ENCODE measurements at places on chromosomes 3 and 15.

DNA sequence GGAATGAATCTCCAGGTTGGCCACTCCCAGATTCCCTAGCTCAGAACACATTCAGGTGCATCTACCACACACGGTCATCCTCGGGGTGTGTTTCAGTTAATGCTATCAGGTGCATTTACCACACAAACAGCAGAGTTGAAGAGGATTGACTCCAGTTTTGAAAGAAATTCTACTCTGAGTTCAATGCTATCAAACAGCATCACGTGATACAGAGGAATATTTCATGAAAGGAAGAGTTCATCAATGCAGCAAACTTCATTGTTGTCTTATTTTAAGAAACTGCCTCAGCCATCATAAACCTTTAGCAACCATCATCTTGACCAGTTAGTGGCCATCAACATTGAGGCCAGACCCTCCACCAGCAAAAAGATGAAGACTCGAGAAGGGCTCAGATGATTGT, 22.6 kb upstream of the LRRN1 start:
- no peak for DNase-seq

GRCh38 chr15:79299126-79299840, 11.6 kb upstream of the TMED3 start:
- no peak for DNase-seq

DNA sequence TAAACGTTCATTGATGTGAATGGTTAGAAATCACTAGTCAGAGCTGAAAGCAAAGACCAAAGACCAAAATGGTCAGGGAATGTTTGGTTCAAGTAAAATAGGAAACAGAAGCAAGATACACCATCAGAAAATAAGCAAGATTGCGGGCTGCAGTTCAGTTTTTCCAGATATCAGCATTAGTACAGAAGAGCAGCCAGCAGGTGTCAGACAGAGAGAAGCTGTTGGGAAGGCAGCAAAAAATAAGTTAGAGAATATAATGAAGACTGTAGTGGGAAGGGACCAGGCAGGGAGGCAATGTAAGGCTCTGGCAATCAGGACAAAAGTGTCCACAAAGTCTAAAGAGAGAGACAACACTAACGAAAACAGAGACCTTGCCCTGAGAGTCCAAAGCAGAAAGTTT, 639.4 kb upstream of the NAALADL2 start:
- DNase-seq = no peak

GRCh38 chr3:185959609-185960521, 22.1 kb upstream of the TRA2B start:
- DNase-seq = no peak

DNA sequence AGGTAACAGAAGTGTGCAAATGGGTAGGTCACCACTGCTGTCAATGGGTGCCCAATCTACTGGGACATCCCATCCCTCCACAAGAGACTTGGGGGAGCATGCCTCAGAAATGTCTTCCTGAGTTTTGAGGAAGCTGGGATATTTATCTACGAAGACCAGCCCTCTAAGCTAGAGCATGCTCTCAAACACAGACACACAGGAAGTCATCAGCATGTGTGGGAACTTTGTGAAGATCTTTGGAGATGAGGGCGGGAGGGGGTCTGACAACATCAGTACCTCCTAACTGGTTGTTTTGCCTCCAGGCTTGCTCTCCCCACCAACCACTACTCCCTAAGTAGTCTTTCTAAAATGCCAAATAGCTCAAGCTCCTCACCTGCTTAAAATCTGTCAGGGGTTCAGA, 3.5 kb upstream of the MEF2A start:
- DNase-seq = no peak

DNA sequence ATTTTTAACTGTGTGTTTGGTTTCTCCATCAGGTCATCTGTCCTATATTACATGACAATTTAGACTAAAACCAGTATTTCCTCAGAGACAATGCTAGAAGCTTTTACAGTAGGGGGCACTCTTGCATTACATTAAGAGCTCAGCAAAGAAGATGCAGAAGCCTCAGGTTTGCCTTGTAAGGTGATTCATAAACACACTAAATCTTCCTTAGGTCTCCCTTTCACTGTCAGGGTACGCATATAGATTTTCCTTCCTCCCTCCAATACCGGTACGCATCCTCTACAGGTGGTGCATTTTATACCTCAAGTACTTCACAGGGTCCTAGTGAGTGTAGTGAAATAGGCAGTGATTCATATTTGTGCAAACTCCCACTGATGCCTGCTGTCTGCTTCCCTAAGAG, 46.5 kb downstream of the CD86 start:
- no peak for DNase-seq

DNA sequence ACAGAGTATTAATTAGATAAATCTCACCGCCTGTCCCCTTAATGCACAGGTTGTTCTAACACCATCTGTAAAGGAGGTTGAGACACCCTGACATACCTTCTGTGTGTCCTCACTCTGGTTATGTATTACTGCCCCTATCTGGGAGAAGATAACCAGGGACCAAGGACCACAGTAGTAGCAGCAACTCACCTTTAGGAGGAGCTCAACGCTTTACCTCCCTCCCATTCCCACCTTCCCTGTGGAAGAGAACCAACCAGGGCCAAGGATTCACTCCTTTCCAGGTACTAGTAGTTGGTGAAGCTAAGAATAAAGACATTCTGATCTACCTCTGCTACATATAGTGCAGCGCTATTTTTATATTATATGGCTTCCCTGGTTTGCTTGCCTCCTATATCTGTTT, 232.6 kb downstream of the MEX3B start:
- DNase-seq = no peak

- DNase-seq = no peak
Measured at GRCh38 chr3:39379778-39380155, 3.4 kb upstream of the SLC25A38 start.

- DNase-seq = no peak
Measured at GRCh38 chr3:46489875-46490274, 7.9 kb upstream of the RTP3 start.

GRCh38 chr3:184806567-184807271, 5.2 kb upstream of the VPS8 start:
- DNase-seq = no peak

- DNase-seq = no peak
Measured at GRCh38 chr3:172150913-172151650, 111.7 kb downstream of the FNDC3B start.

- no peak for DNase-seq
Measured at GRCh38 chr15:70853973-70854665, at the start of gene LARP6. Gene LARP6, minus strand, starts transcription at chr15:70854157. Its CDS starts 69 bp downstream, at chr15:70854088.

DNA sequence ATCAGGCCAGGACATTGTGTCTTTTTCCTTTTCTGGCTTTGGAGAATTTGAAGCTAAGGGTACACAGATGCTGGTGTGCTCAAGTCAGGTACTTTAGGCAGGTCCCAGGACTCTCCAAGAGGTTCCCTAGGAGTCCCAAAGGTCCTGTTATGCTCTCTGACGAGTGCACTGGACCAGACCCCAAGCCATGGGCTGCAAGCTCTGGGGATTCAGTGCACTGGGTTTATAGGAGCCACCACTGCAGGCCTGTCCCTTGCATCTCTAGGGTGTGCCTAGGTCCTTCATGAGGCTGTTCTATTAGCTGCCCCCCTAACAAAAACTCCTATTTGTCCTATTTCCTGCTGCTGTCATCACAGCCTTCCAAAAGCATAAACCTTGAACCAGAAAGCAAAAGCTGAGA, 31.9 kb upstream of the BFSP2 start:
- DNase-seq = no peak

GRCh38 chr15:68812069-68812468, 8.6 kb downstream of the ANP32A start:
- no peak for DNase-seq

DNA sequence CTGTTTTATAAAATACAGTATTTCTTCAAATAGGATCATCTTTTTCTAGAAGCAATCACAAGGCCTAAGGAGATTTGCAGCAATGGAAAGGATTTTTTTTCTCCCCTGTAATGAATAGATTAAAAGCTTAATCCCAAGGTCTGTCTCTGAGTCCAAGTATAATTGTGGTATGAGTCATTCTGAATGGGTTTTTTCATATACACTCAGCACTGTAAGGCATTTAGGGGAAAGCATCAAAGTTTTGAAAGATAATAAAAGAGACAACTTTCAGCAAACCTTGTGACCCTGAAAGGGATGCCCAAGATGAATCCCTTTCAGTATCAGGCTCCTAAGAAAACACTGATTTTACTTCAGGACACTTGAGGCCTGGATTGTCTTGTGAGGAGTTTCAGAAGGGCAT, 23.3 kb upstream of the LARS2 start:
- no peak for DNase-seq

- DNase-seq = no peak
Measured at GRCh38 chr3:123475786-123476185, 26.9 kb upstream of the ADCY5 start.

DNA sequence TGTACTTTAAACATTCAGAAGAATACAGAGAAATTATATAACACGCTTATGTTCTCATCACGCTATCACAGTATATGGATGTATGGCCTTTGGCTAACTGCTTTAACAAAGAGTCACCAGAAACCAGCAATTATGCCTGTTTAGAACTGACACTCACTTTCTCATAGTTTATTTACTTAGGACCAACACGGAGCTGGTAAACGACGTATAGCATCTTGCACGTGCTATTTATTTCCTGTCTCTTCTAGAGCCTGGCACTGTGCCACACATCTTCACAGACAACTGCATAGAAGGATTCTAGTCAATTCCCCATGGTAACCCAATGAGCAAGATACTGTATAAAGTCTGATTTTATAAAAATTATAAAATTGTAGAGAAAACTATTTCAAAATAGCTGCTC, 43.6 kb downstream of the TBC1D2B start:
- DNase-seq = peak; percentile 14

DNA sequence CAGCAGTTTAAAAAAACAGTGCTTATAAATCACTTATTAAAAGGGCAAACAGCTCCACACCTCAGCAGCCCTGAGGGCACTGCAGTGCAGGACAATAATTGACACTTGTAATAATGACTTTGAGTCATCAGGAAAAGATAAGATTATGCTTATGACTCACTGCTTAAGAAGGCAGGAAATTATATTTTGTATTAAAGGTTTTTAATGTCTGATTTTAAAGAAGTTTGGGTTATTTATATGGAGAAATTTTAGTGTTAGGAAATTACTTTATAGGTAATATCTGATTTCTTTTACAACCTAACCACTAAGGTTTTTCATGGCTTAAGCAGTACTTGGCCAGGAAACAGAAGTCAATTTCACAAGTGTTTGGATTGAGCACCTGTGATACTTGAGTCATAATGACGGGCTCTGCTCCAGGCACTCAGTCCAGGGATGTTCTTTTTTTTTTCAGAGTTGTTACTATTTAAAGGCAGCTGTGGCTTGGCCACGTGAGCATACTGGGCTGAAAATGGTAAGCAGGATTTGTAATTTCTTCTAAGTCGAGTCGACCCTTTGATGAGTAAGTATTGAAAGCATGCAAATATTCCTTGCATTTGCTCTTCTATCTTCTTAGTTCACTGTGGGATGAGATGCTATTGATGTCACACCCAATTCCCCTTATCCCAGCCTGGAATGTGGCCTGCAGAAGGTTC, 21.6 kb upstream of the SLC6A20 start:
- DNase-seq = no peak

DNA sequence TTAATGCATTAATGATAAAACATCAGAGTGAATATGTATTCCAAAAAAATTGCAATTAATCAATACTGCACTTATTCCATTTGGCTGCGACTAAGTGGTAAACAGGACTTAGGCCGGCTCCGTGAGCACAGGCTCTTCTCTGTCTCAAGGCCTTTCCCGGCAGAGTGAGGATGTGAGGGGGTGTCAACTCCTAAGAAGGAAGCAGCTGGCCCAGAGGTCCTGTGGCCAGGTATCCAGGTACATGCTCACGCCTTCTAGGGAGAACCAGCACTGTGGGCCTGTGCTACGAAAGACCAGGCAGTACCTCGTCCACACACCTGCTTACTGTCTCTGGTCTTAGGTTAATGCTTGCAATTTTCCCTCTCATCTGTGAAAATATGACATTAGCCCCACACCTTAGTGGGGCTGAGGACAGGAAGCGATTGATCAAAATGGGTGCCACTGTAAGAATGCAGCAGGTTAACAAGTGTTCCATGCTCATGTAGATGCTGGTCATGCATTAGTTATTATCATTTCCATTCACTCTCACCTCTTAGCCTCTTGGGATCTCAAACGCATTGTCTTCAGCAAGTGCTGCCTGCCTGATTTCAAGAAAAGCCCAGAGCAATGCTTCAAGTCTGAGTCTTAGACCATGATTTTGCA, 175.3 kb downstream of the ABHD5 start:
- no peak for DNase-seq

- DNase-seq = no peak
Measured at GRCh38 chr3:141455603-141456300, 31.1 kb upstream of the RASA2 start.

GRCh38 chr3:110375751-110376518, 695.7 kb upstream of the NECTIN3 start:
- no peak for DNase-seq

DNA sequence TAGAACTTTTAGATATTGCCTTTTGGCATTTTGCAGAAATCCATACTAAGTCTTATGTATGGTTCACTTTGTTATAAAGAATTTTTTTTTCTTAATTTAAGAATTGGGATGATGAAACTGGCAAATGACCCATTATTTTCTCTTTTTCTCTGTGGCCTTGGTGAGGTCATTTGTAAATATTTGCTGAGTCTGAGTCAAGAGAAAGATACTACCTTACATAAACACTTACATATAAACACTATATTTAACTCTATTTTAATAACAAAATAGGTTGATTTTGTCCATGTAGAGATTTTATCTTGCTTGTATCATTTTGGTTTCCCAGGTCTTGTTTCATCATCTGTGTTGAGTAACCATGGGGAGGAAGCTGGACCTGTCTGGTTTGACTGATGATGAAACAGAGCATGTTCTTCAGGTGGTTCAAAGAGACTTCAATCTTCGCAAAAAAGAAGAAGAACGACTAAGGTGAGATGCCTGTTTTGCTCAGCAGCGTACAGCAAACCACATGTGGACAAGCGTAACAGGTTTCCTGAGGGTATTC, 91.1 kb downstream of the MYRIP start:
- no peak for DNase-seq

GRCh38 chr15:25709437-25710159, 153.5 kb downstream of the ATP10A start:
- DNase-seq = no peak

GRCh38 chr3:194306109-194306686, 44.9 kb downstream of the CPN2 start:
- DNase-seq = peak; percentile 54

DNA sequence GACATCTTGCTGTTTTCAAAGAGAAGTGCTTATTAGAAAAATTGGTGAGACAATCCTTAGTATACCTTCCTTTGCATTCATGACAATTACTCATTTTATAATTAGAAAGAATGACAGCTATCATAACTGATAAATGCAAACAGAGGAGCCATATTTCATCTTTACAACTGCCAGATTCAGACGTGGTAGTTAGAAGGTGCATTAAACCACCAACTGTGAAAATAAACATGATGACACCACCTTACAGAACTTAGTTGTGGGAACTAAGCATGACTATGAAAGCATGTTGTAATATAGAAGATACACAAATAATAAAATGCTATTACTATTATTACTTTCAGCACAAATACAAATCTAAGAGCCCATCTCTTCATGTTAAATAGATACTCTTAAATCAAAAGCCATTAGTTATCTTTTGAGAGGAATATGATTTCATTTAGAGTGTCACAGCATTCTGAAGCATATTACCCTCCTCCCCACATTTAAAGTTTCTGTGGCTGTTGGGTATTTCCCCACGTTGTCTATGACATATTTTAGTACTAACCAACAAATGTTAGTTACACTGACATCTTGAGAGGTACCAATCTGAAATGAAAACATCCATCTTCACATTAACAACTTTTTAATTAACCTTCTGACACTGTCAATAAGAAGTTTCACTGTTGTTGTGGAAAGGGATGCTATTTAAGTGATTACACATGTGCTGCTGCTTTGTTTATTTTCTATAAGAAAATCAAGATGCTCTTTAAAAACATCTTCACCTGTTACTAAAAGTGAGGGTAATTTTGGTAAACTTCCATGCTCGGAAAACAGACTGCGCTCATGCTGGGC, 163.8 kb downstream of the LSAMP start:
- no peak for DNase-seq

All from activated CD4-positive, CD25-positive, alpha-beta regulatory T cell (primary cell).